ENCODE measurements at places on chromosomes 1 and 21.

- no peak for DNase-seq
Measured at GRCh38 chr21:45454060-45454925, 49.3 kb downstream of the COL18A1 start.

DNA sequence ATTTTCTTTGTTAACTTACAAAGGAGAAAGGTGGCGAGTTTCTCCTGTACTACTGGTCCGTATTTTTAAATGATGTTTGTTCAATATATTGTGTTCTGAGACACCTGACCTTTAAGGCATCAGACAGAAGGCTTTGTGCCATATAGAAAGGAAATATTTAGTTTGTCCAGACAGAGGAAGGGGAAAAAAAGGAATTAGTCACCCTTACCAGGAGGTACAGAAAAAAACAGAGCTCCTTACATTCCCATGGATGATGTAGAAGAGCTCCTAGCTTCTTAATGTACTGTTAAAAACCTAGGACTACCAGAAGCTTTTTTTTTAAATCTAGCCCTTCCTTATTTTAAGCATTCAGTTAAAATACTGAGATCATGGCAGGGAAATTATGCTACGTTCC lies 12.4 kb upstream of the PODN start:
- no peak for DNase-seq

DNA sequence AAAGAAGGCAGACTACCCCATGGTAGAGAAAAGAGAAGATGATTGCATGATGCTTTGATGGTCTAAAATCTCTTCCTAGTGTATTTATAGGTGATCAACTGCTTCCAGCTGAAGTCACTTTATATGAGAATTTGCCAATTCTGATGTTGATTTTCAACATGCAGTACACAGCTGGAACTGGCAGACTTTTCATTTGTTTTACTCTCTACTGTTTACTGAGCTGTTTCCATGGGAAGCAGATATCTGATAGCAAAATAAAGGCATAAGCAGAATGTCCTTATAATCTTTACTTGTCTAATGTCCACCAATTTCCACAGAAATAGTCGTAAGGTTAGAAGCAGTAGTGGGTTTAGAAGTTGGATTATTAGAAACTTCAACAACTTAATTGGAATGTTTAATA lies 74.9 kb downstream of the SYDE2 start:
- DNase-seq = peak; percentile 35

- no peak for DNase-seq
Measured at GRCh38 chr1:30822966-30823581, 65.5 kb upstream of the LAPTM5 start.

- DNase-seq = no peak
Measured at GRCh38 chr1:12166834-12167492, at the start of gene TNFRSF1B. TNFRSF1B (plus strand) TSS chr1:12166991; CDS start chr1:12167092, 101 bp downstream.

GRCh38 chr21:42847051-42847707 lies 32.2 kb downstream of the WDR4 start:
- no peak for DNase-seq

- no peak for DNase-seq
Measured at GRCh38 chr21:15967661-15968060, 237.9 kb downstream of the USP25 start.

DNA sequence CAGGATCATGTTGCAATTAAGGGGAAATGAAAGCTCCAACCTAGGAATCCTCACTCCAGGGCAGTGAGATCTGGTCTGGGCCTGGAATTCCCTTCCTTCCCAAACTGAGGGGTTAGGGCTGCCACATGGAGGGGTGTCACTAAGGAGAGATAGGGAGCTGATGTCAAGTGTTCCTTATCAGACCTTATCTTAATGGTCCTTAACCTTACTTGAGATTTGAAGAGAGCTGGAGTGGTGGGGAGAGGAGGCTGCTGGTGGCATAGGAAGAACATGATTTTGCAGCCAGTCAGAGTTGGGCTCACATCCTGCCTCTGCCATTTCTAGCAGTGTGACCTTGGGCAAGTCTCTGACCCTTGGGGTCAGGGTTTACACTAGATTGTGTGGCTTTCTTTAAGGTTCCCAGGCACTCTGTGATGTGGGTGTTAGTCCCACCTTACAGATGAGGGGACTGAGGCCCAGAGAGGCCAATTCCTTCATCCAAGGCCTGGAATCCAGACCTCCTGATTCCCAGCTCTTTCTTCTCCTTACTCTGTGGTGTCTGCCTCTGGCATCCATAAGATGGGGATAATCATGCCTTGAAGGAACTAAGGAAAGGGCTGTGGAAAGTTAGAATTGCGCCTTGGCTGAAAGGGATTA lies 56.3 kb upstream of the SYNC start:
- no peak for DNase-seq

DNA sequence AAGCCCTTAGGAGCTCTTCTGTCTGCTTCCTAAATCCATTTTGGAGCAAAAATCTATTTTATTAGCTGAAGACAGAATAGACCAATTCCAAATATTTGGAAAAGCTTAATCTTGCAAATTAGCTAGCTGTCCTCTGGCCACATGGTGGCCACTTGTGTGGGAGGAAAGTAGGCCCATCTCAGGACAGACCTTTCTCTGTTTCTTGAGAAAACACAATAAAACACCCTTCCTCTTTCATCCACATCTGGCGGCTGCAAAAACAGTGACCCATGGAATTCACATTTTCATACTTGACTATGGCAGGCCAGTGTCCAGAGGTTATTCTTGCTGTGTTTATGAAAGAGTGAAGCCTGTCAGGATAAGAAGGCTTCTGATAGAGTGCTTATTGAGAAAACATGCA lies 275.6 kb downstream of the PLPP3 start:
- no peak for DNase-seq

DNA sequence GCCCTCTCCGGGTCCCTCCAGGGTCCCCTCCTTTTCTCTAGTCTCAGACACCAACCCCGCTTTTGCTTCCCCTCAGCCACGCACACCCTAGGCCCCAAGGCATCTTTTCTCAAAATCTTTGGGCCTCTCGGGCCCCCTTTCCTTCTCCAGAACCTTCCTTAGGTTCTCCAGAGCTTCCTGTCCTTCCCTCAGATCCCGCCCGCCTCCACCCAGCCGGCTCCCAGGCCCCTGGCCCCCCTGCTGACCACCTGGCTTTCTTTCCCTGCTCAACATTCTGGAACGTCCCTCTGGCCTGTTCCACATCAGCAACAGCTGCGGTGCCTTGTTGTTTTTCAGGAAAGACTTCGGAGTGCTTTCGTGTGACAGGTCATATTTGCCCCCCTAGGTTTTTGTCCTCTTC lies 1.2 kb downstream of the ZDHHC18 start:
- no peak for DNase-seq

DNA sequence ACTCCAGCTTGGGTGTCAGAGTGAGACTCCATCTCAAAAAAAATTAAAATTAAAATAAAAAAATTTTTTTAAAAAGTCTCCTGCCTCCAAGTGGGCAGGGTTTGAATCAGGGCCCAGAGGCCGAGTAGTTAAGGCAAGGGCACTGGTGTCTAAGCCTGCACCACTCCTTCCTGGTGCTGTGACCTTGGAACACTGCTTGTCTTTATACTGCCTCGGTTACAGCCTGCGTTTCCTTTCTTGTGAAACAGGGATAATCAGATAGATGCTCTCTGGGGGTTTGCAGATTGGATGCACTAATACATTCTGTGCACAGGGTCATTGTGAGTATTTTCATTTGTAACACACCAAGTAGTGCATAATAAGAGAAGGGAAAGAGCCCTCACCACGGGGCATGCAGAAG lies 58.4 kb upstream of the EFHD2 start:
- DNase-seq = no peak

DNA sequence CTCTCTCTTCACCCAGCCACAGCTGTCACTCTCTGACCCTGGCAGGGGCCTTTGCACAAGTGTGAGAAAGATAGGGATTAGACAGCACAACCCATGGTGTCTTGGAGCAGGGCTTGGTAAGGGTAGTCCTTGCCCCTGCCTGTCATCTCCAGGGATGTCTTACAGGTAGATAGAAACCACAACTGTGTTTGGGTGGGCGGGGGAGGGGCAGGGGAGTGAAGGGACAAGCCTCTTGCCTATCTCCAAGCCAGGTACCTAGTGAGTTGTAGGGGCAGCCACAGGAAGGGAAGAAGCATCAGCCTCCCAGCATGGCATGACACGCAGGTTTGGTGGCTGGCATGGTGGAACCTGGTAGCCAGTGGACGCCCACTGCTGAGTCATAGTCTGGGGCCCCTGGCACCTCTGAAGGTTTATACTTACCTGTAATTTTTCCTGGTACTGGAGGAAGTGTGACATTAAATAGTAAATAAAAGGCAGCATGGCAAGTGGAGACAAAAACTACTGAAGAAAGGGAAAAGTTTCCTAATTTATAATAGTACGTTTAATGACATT lies 97.5 kb downstream of the CLEC20A start:
- DNase-seq = no peak

Data from NCI-H774 (cell line).